ENCODE measurements at places on chromosomes 13 and 19.

DNA sequence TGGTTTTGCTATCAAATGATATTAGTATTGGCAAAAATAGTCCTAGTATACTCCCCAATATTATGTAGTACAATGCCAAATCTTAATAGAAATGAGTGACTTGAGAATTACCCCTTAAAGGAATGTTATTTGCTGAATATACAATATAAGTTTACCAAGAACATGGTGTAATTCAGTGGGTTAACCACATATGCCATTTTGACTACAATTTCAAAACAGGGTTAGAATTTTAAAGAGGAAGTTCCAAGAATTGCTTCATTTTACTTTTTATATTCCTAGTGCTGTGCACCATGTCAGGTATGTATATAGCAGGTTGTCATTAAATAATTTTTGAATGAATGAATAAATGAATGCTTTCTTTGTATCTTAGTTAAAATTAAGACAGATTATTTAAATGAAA lies 66.3 kb downstream of the LMO7 start:
- no peak for DNase-seq

DNA sequence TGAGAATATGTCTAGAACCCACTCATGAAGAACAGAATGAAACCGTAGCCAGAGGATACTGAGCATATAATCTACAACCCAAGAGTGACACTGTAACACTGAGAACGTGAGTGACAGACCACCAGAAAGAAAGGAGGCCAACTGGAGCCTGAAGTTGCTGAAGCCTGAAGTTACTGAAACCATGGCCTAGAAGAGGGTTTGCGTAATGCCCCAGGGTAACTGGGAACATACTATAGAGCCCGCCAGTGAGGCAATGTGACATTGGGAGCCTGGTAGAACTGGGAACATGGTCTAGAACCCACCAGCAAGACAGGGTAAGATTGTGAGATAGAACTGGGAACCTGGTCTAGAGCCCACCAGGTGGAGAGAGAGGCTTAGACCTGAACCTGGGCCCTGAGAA lies 15.5 kb upstream of the TNFSF14 start:
- DNase-seq = no peak

DNA sequence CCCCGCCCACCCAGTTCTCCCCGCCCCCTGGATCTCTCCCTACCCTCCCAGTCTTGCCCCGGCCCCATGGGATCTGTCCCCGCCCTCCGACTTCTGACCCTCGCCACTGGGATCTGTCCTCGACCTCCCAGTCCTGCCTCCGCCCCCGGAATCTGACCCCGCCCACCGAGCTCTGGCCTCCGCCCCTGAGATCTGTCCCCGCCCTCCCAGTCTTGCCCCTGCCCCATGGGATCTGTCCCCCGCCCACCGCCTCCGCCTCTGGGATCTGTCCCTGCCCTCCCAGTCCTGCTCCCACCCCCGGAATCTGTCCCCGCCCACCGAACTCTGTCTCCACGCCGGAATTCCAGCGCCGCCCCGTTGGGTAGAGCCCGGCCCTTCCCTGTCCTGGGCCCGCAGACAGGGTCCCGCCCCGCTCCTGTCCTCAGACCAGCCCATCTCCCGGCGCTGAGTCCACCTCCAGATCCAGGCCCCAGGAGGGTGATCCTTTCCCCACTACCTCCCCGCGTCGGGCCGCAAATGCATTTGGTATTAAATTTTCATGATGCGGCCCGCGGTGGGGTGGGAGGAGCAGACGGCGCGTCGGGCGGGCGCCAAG lies 1.5 kb upstream of the SLC17A7 start:
- DNase-seq = peak; percentile 98

GRCh38 chr19:43444531-43445287 lies 20.7 kb downstream of the LYPD3 start:
- DNase-seq = no peak

DNA sequence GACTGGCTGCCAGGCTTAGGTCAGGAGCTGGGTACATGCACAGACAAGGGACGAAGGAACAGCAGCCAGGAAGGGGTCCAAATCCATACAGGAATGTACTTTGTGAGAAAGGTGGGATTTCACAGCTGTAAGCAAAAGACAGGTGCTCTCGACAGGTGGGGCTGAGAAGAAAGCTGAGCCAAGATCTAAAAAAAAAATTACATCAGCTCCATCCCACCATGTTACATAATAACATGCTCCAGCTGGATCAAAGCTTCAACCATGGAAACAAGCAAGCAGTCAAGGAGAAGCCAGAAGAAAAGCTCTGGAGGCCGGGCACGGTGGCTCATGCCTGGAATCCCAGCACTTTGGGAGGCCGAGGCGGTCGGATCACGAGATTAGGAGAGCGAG lies 8.0 kb downstream of the UBXN6 start:
- DNase-seq = no peak

DNA sequence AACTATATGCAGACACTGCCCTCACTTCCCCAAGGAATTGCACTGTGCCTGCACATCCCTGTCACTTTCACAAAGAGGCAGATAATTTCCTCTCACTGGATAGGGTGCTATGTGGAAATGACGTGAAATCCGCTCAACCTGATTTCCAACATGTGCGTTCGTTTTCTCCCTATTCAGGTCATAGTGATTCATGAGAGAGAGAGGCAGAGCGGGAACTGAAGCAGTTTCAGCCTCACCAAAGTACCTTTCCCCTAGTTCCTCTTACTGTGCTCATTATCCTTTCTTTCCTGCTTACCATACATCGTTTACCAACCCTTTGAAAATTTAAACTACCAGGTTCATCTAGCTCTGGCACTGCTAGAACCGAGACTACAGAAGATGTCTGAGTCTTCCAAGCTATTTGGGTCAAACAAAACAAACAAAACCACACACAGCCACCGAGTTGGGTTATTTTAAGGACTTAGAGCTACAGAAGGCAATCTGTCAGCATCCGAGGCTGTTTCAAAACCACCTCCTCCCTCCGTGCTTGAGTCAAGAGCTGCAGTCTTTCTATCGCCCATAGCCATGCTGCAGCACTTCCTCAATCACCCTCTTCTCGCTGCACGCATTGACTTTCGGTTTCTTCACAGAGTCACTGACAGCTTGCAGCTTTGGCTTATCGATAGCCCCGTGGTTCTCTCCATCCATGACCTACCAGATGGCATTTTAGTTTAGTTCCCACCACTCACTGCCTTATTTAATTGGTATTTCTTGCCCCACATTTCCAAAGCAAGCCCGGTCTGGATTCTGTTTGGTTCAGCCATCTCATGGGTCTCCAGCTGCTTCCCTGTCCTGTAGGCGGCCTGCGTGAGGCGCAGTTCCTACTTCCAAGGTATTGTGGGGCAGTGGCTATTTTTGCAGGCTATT lies 1395.8 kb downstream of the EFNB2 start:
- DNase-seq = peak; percentile 68

DNA sequence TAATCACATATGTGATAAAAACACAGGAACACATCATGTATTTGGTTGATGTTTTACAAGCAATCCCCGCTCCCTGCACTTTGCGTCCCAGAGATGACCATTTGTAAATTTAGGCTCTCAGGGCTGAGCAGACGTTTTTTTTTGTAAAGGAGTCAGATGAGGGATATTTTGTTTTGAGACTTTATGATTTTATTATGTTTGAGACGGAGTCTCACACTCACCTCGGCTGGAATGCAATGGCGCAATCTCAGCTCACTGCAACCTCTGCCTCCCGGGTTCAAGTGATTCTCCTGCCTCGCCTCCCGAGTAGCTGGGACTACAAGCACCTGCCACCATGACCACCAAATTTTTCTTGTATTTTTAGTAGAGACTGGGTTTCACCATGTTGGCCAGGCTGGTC lies 1.4 kb downstream of the TLE6 start:
- DNase-seq = no peak

GRCh38 chr19:55597501-55597921 lies 1.8 kb downstream of the FIZ1 start:
- no peak for DNase-seq

GRCh38 chr13:43874504-43875092 lies 4.9 kb downstream of the CCDC122 start:
- DNase-seq = no peak

DNA sequence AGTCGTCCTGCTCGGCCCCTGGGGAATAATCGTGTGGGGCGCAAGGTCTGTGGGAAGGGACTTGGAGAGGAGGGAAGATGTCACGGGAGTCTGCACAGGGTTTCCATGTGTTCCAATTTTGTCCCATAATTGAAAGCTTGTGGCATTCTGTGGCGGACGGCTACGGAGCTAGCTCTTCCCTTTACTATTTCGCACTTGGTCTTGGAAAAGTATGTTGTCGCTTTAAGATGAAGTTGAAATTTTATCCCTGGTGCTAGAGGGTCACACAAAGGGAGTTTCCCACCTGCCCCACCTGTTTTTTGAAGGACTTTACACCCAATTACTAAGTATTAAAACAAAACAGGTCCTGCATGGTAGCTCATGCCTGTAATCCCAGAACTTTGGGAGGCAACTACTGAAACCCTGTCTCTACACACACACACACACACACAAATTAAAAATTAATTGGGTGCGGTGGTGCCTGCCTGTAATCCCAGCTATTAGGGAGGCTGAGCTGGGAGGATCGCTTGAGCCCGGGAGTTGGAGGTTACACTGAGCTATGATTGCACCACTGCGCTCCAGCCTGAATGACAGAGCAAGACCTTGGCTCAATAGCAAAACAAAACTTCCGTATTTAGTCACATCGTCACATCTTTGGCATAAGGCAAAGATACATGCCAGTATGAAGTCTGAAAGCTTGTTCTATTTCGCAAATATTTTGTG lies 967 bp upstream of the TPT1 start:
- DNase-seq = no peak

DNA sequence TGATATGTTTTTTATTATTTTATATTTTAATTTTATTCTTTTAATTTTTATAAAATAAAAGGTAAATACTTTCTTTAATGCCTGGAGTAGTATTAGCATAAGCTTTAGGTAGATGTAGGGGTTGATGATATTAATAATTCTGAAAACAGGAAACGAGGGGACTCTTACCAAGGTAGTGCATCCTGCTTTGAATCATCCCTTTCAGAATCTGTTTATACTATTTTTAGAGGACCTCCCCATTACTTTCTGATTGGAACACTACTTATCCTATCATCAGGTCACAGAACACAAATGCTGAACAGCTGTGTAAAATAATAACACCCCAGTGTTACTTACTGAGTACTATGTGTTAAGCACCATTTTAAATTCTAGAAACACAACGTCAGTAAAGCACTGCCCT lies 27.3 kb downstream of the COG6 start:
- DNase-seq = no peak

DNA sequence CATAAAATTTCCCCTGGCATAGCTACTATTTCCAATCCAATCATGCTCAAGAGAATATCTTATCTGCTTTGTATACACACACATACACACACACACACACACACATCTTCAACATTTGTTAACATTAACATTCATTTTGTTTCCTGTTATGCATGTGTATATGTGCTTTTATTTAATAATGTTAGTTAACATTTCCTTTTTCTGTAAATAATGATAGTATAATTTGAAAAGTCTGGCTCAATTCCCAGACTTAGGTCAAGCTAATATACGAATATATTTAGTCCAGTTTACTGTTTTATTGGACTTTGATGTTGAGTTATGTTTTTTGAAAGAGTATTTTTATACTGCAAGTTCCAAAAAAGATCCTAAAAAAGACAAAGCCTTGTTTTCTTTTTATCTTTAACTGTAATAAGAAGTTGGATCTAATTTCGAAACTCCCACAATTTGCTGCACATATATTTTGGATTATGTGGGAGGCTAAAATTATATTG lies 1072.4 kb downstream of the EFNB2 start:
- no peak for DNase-seq

GRCh38 chr19:18118420-18119012 lies 20.9 kb downstream of the MAST3 start:
- DNase-seq = no peak

- DNase-seq = no peak
Observed at GRCh38 chr13:68982961-68983619, 1124.5 kb upstream of the ATXN8OS start.

- no peak for DNase-seq
Observed at GRCh38 chr13:99565478-99566124, 64.3 kb downstream of the TM9SF2 start.

DNA sequence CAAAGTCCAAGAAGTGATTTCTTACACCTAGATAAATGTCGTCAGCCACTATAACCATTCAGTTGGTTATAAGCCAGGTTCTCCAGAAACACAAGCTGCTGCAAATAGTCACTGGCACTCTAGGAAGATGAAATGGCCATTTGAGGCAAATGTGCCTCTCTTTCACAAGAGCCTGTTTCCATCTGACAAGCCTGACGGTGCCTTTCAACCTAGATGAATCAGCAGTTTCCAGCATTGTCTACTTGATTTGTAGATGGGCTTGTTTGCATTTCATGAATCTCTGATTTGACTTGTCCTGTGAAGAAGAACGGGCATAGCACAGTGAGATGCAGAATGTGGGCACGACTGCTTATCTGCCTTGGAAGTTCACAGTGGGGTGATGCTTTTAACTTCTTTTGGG lies 327.2 kb downstream of the LMO7 start:
- no peak for DNase-seq

DNA sequence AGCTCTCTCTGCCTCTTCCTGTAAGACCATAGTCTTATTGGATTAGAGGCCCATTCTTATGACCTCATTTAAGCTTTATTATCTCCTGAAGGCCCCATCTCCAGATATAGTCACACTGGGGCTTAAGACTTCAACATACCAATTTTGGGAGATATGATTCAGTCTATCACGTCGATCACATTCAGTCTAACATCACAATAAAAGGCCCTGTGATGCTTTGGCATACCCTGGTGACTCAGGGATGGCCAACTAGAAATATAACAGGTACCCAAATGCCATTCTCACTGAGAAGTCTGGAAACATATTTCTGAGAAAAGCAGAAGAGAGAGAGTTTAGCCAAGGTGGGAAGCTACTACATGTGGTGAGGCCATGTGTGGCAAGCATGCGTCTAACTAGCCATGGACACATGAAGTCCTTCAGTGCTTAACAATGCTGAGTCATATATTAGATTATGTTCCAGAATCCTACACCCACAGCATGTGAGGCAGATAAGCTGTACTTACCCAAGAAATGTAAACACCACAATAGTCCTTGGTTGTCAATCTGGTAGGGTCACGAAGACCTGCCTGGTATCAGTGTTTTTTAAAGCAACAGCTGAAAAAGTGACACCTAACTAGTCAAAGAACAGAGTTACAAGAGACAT lies 485.1 kb downstream of the FOXO1 start:
- DNase-seq = no peak

GRCh38 chr13:26473571-26474230 lies 83.8 kb upstream of the WASF3 start:
- no peak for DNase-seq

GRCh38 chr19:1837625-1838105 lies 10.6 kb downstream of the REXO1 start:
- no peak for DNase-seq

- no peak for DNase-seq
Observed at GRCh38 chr19:49786376-49786820, 19.6 kb downstream of the AP2A1 start.

- no peak for DNase-seq
Observed at GRCh38 chr13:71605744-71606143, 261.3 kb downstream of the DACH1 start.

DNA sequence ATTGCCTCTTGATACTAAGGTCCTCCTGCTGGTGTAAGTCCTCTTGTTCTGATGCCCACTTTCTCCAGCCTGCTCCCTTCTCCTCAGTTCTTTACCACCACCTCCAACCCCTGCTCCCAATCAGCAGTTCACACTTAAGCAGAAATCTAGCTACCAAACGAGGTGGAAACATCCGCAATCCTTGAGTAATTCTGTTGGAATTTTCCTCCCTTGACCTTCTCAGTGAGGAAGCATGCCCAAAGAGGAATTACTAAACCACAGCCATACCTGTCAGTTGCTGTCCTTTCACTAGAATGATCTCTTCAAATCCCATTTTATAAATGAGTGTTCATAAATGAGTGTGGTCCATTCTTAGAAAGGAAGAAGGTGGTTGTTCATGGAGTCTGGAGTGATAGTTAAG lies 289.9 kb downstream of the DACH1 start:
- no peak for DNase-seq

Data from MG63 (cell line).